Psoas muscle (tissue), 8 donors: ENCODE measurements at places on chromosomes 2 and 18. TPM values are rescaled to one million over a fixed set of nuclear protein-coding genes. Genes with fewer than 3 reads are reported as not detected.
A peak's percentile ranks its signal among the peaks of the same experiment; 100 is the strongest.

Gene FOXD4L1
- 0.19 TPM for polyA plus RNA-seq

Gene ZNF396
- polyA plus RNA-seq = 0.73 TPM

Gene LONRF2
- 5.7 TPM for polyA plus RNA-seq

- DNase-seq = no peak
- no peaks in the 10 kb centered on the region for H3K36me3 ChIP-seq
- no peaks in the 10 kb centered on the region for H3K27me3 ChIP-seq
- no peak overlapping the region for H3K27ac ChIP-seq
Observed at GRCh38 chr2:69680001-69680675, 36.6 kb upstream of the AAK1 start.

DNA sequence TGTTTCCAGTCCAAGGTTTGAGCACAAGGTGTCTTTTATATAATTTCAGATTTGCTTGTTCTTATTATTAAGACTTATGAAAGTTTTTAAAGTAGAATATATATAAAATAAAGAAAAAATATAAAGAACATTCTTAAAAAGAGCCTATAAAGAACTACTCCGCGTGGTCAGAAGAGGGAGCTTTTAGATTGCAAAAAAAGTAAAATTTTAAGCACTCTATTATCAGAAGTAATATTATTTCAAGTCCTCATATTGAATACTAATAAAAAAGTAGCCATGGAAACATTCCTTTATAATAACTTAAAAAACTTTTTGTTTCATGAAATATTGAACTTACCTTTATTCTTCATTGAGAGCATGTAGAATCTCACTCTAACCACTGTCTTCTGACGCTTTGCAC is 51.4 kb downstream of the LINC00305 start:
- no peaks in the 10 kb centered on the region for H3K27me3 ChIP-seq
- no peak overlapping the region for H3K4me3 ChIP-seq
- no peaks in the 10 kb centered on the region for H3K4me1 ChIP-seq

GRCh38 chr2:238143239-238143951 is 4.9 kb downstream of the KLHL30 start:
- peak overlapping the region; percentile 99 for H3K27ac ChIP-seq
- peaks cover 45% of the 10 kb centered on the region for H3K4me1 ChIP-seq
- peak overlapping the region; percentile 83 for H3K4me3 ChIP-seq
- no peaks in the 10 kb centered on the region for H3K27me3 ChIP-seq
- DNase-seq = peak; percentile 88
- H3K36me3 ChIP-seq = no peaks in the 10 kb centered on the region
